ENCODE measurements at places on chromosomes 7 and 10.

GRCh38 chr10:113026679-113027078 lies 76.6 kb downstream of the TCF7L2 start:
- no peak for DNase-seq

DNA sequence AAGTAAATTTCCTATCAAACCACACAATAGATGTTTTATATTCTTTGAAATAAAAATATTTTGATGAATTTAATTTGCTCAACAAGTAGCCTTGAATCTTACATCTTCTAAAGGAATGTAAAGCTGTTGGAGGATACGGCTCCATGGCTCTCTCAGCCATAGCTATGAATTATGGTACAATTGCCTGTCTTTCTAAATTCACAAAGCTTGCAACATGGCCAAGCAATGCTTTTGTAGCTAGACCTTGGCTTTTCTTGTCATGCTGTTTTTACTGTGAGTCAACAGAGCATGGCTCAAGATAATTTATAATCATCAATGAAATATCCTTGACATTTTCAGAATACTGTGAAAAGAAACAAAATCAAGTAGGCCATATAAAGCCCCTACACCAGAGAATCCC lies 286.7 kb downstream of the CACNA2D1 start:
- no peak for DNase-seq

- DNase-seq: no peak
Observed at GRCh38 chr10:88528806-88529570, 54.1 kb downstream of the RNLS start.

- DNase-seq: no peak
Observed at GRCh38 chr7:7848246-7848645, 120.3 kb upstream of the GLCCI1 start.

DNA sequence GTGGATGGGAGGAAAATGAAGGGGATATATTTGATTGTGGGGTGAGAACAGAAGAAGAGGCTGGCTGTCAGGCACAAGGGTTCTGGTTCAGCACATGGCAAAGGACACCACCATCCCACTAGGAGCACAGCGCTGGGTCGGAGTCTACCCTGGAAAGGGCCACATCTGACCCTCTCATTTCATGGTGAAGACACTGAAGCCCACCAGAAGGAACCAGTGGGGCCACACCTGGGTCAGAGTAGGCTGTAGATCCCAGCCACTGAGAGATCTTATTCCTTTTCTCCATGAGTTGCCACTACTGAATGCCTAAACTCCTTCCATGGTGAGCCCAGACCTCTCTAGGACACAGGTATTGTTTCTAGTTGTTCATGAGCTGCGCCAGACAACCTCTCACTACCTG lies 25.8 kb downstream of the SFTPD start:
- no peak for DNase-seq

DNA sequence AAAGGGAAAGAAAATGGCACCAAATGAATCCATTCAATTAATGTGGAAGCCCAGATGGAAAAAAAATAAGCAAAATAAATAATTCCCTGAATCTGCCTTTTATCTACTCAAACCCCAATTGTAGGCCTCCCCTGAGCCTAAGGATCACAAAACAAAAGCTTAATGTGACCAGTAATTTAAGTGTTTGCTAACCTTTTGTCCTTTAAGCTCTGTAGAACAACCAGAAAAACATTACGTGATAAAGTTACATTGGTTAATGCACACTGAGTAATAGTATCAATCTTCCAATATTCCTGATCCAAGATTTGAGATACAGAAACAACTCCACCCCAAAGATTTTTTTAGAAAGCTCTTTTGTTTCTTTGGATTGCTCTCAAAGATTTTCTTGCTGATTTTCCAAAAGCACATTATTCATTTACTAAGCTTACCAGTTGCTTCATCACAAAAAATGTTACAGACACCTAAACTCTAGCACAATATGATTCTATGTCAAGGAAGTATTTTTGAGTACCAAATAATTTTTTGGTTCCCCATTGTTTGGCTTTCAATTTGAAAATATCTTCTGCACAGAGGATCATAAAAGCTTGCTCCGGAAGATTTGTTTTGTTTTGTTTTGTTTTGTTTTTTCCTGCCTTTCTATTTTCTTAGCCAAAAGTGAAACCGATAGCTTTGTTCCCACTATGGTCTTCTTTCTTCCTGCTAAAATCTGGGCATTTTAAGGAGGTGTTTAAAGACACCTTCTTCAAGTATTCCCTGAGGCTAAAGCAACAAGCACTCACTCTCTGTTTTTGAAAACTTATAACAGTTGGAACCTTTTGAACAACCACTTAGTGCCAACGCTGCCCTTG lies 54.2 kb downstream of the TRIL start:
- DNase-seq: no peak

DNA sequence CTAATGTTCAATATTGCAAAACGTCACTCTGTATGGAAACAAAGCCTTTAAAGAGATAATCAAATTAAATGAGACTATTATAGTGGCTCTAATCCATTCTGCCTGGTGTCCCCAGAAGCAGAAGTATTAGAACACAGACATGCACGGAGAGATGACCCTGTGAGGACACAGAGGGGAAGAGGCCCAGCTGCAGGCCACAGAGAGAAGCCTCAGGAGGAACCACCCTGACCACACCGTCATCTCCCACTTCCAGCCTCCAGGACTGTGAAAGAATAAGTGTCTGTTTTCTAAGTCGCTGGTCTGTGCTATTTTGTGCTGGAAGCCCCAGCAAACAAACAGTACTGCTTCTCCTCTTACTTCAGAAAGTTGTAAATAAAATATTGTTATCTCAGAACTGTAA lies 283.5 kb upstream of the ADARB2 start:
- no peak for DNase-seq

DNA sequence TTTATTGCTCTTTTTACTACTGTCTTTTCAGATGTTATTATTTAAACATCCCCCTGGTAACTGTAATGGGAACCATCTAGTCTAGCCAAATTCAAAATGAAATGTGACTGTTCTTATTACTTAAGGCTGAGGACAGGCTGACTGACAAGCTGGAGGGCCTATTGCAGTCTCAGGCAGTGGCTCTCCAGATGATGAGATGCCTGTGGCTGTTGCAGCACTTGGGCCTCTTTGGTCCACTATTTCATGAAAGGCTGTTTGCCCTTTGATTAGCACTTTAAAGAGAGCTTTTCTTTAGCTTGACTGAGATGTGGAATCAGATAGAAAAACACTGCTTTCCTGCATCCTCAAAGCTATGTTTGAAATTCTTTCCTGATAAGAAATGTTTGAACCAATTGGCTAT lies 540.5 kb downstream of the SORCS3 start:
- DNase-seq: no peak

DNA sequence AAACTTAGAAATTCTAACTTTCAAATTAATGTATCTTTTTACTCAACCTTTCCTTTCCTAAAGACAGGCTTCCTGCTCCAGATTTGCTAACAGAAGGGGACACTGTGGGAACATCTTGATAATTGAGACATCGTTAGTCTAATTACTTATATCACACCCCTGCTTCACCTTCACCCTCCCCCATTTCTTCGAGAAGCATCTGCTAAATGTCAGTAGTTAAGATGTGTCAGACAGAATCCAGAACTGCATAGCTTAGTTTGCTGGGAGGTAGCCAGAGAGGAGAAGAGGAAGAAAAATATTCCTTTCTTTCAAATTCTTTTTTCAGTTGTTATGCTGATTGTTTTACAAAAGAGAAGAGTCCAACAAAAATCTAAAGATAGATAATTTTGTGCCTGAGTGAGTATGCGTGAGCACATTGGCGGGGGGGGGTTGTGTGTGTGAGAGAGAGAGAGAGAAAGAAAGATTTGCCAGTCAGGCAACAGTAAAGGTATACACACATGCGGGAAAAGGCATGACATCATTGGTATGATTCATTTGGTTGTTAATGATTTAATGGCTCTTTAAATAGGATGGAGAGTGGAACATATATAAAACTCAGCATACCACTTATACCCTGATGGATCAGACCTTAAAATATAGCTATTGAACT lies 192.4 kb downstream of the PTN start:
- no peak for DNase-seq

GRCh38 chr7:69349291-69349690 lies 249.0 kb upstream of the AUTS2 start:
- no peak for DNase-seq

GRCh38 chr7:117281562-117281961 lies 41.3 kb downstream of the WNT2 start:
- no peak for DNase-seq

- DNase-seq: no peak
Observed at GRCh38 chr7:48042216-48042615, 6.9 kb downstream of the C7orf57 start.

DNA sequence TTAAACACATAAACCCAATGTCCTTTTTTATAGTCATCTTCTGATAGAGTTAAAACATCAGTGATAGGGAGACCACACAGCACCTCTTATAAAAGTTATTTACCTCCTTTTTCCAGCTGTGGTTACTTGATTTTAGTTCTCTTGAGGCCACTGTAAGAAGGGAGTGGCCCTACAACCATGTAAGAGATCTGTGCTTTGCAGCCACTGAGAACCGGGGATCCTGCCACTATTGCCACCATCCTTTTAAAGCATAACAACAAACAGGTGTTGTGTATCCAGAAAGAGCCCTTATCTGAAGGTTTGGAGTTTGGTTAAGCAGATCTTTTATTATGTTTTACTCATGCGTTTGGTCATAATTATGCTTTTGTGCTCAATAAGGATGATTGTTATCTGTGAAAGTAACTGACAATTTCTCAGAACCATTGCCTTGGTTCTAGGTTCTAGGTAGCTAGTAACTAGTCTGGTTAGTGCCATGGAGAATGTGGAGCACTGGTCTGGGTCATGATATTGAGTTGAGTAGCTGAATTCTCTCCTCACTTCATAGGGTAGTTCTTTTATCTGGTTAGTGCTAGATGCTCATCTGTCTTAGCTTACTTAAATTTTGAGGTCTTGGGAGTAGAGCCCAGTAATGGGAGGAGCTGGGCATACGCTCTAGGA lies 56.5 kb downstream of the ST7 start:
- no peak for DNase-seq

DNA sequence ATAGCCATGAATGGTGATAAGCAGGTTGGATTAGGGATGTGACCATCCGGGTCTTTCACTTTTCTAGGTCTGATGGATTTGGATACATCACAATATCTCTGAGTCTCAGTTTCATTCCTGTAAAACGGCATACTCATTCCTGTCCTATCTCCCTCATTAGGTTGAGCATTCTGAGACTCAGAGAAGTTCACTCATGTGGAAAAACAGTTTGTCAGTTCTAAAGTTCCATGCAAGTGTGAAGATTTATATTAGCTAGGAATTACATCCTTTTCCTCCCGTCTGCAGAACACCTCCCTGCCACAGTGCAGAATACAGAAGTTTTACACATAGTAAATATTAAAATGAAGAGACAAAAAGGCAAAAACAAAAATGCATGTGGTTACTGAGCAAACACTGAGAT lies 94.2 kb upstream of the SLC25A13 start:
- no peak for DNase-seq

GRCh38 chr7:20320322-20320721 lies 10.4 kb upstream of the ITGB8 start:
- DNase-seq: no peak

GRCh38 chr7:155237297-155237696 lies 60.4 kb upstream of the INSIG1 start:
- no peak for DNase-seq

DNA sequence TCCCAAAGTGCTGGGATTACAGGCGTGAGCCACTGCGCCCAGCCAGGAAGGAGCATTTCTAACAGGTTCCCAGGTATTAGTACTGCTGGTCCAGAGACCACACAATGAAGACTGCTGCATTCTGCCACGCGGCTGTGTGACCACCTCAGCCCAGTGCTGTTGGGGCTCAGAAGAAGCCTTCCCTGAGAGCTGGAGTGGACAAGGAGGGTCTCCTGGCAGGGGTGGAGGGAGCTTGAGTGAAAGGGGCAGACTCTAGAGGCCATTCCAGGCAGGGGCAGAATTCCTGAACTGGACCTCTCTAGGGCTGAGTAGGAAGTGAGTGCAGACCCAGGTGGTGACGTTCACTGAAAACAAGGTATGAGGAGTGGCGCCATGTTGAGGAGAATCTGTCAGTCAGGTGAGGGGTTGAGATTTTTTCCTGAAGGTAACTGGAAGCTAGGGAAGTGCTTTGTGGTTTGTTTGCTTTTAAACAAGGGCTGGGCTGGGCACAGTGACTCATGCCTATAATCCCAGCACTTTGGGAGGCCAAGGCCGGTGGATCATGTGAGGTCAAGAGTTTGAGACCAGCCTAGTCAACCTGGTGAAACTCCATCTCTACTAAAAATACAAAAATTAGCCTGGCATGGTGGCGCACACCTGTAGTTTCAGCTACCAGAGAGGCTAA lies 67.6 kb downstream of the TACC2 start:
- no peak for DNase-seq

GRCh38 chr7:54839575-54840213 lies 80.7 kb upstream of the SEC61G start:
- DNase-seq: no peak

DNA sequence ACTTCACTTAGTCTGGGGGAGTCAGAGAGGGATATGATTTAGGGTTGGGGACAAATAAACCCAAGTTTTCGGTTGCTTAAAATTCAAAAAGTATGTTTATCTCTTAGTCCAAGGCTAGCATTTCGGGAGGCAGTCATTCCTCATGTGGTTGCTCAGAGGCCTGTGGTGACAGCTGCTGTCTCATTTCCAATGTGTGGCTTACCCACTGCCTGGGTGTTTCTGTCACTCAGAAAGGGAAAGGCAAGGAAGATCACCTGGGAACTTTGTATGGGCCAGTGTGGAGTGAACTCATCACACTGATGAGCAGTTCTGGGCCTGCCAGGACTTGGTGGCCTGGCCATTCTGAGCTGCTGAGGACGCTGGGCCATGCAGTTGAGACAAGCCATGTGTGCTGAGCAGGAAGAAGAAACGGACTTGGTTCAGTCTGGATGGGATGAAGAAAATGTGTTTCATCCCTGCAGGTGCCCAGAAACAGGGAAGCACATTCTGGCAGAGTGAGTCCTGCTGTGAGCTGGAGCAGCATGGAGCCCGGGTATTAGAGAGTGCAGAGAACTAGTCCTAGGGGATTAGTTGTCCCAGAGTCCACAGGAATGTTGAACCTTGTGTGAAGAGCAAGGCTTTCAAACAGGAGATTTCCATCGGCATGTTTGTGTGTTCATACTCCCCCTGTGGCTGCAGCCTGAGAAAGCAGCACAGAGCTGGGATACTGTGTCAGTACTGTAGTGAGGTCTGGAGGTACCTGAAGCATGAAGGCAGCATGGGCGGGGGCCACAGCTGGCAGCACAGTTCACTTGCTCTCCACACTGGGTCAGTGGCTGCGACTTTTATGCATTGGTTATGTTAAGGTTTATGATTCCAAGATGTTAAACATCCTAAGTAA lies 211.1 kb upstream of the IGFBP3 start:
- no peak for DNase-seq

DNA sequence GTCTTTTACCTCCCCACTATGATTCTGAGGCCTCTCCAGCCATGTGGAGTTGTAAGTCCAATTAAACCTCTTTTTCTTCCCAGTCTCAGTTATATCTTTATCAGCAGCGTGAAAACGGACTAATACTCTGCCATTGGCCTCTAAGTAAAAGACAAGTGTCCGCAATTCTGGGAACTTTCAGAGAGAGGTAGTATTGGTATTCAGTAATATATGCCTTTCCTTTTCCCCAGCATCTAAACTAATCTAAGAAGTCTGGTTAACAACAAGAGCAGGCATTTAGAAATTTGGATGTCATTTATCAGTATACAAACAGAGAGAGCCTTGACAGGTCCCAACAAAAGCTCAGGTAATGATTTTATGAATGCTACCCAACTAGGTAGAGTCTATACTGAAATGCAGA lies 95.2 kb downstream of the ATE1 start:
- no peak for DNase-seq

Measured in stimulated activated CD8-positive, alpha-beta memory T cell treated with anti-CD3 and anti-CD28 coated beads, Interleukin-7, amount 100 ng/mL, for 1 hour (primary cell).